ENCODE measurements at places on chromosomes 12 and 14.

GRCh38 chr12:131759176-131759575, 48.3 kb downstream of the SFSWAP start:
- DNase-seq, result no peak

- no peak for DNase-seq
Measured at GRCh38 chr12:32366714-32367113, 32.6 kb upstream of the FGD4 start.

GRCh38 chr12:84641940-84642545, 270.6 kb downstream of the SLC6A15 start:
- no peak for DNase-seq

- DNase-seq, result no peak
Measured at GRCh38 chr14:59277659-59278058, 89.2 kb downstream of the DAAM1 start.

DNA sequence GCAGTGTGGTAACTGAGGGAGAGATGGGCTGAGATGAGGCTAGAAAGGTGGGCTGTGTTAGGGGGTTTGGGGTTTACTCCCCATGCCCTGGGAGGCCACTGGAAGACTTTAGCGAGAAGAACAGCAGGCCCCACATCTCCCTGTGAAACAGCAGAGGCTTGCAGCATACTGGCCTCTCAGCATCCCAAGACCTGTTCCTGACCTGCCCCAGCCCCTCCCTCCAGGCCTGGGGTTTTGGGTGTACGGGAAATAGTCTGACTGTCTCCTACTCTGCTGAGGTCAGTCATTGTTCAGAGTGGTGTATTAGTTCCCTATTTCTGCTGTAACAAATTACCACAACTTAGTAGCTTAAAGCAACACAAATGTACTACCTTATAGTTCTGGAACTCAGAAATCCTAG, 103.5 kb upstream of the HIF1A start:
- no peak for DNase-seq

DNA sequence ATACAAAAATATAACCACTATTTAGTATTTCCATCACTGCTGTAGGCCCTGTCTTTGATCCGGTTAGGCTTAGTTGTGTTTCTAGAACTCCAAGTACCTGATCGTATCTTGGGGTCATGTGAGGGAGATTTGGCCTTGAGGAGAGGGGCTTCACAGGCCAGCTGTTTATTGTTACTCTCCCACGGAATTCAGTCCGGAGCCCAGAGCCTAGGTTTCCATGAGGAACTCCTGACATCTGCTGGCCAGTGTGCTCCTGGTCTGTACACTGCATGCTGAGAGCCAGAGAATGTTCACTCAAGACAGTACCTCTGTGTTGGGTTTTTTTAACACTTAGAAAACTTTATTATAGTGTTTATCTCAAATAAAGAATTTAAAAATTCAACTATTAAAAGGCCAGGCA, 341.0 kb upstream of the TMEM132C start:
- no peak for DNase-seq

DNA sequence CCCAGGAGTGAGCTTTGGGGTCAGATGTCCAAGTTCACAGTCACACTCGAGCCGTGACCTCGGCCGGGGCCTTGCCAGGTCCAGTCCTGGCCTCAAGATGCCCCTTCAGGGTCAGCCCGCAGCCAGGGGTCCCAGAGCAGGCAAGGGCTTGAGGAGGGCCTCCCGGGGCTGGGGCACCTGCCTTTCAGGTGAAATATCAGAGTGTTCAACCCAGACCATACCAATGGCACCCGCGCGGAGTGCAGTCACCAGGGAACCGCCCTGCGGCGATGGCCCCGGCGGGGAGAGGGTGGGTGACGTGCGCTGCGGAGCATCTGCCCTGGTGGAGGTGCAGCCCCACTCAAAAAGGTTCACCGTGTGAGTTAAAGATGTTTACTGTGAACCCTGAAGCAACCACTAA, 16.9 kb downstream of the LRCOL1 start:
- no peak for DNase-seq

- DNase-seq, result no peak
Measured at GRCh38 chr12:74980510-74980909, 229.1 kb downstream of the KCNC2 start.

DNA sequence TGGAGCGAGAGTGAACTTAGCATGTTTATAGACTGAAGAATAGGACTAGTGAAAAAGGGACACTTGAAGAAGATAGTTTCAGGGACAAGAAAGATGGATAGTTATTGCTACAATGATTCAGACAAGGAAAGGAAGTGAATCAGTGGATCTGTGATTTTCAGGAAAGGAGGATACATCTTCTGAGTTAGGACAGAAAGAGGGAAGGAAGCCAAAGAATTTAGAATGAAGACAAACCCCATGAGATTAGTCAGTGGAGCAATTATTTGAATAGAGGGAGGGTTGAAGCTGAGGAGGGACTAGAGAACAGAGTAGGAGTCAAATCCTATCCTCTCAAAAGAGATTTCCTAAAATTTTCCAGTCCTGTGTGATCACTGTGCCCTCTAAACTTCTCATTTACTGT, 282.7 kb downstream of the AKAP6 start:
- no peak for DNase-seq

DNA sequence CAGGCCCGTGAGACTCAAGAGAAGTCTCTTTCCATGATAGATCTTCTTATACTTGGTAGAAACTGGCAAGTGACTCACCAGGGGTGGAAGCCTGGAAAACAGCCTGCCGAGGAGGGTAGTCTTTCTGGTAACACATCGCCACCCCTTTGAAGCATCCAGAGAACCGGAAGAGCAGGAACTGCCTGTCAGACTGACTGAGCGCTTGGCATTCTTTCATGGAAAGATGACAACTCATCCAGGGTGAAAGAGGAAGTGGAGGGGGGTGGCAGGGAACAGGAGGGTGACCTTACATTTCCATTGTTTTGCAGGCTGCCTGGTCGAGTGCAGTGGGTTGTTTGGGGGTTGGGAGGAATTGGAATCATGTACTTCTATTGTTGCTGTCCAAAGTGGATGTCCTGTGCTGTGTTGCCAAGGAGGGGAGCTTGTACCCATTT, 34.5 kb downstream of the PRKCH start:
- no peak for DNase-seq

- no peak for DNase-seq
Measured at GRCh38 chr12:48004053-48004941, at the start of gene COL2A1. TSS of gene COL2A1 (minus strand) at chr12:48004476. CDS start at chr12:48004321, 155 bp downstream.

DNA sequence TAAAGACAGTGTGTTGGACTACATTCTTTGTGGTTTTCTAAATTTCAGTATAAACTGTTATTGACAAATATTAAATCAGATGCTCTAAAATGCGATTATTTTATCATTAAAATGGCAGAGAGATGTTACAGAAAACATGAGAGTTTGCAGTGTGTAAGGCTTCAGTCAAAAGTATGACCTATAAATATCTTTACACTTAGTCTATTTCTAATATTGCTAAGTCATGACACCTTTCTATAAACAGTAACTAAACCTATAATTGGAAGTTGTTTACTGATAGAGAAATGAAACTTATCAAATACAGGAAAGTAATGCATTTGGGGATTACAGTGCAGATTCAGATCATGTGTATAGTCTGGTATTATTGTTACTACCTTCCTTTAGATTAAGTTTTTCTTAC, 68.9 kb upstream of the YARS2 start:
- no peak for DNase-seq

DNA sequence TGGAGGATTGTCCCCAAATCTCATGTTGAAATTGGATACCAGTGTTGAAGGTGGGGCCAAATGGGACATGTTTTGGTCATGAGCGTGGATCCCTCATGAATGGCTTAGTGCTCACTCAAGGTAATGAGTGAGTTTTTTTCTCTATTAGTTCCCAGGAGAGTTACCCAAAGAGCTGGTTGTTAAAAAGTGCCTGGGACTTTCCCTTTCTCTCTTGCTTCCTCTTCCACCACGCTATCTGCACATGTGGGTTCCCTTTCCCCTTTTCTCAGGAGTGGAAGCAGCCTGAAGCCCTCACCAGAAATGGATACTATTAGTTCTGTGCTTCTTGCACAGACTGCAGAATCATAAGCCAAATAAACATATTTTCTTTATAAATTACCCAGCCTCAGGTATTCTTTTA, 465.4 kb downstream of the FSCB start:
- no peak for DNase-seq

- no peak for DNase-seq
Measured at GRCh38 chr14:81169711-81170103, 51.1 kb downstream of the GTF2A1 start.

DNA sequence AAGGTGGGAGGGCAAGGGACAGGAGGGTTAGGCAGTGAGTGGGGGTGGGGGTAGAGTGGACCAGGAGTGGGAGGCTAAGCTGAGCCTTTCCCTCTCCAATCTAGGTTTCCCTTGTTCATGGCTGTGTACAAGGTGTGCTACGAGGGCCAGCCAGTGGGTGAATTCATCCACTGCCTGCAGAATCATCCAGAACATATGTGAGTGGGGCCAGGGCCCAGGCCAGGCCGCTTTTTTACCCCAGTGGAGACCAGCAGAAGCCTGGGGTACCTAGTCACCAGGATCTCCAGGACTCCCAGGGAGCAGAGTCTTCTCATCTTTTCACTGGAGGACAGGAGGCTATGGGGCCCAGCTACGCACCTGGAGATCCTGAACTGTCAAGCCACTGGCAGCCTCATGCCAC, 2.7 kb upstream of the COX14 start:
- no peak for DNase-seq

GRCh38 chr12:14771651-14772137, 31.6 kb downstream of the WBP11 start:
- peak; percentile 66 for DNase-seq

DNA sequence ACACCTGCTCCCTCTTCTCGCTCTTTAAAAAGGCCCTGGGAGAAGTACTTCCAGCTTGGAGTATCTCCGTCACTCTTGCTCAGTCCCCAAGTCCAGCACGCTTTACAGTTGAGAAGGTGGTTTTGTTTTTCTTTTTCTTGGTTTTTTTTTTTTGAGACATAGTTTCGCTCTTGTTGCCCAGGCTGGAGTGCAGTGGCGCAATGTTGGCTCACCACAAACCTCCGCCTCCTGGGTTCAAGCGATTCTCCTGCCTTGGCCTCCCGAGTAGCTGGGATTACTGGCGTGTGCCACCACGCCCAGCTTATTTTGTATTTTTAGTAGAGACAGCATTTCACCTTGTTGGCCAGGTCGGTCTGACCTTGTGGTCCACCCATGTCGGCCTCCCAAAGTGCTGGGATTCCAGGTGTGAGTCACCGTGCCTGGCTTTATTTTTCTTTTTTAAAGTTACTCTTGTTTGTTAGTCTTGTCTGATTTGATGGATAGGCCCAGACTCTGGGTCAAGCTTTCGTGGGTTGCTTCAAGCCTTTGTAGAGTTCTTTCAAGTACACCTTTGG, 1.9 kb downstream of the TDRD9 start:
- DNase-seq, result no peak

- DNase-seq, result no peak
Measured at GRCh38 chr12:27246774-27247173, 2.7 kb downstream of the STK38L start.

DNA sequence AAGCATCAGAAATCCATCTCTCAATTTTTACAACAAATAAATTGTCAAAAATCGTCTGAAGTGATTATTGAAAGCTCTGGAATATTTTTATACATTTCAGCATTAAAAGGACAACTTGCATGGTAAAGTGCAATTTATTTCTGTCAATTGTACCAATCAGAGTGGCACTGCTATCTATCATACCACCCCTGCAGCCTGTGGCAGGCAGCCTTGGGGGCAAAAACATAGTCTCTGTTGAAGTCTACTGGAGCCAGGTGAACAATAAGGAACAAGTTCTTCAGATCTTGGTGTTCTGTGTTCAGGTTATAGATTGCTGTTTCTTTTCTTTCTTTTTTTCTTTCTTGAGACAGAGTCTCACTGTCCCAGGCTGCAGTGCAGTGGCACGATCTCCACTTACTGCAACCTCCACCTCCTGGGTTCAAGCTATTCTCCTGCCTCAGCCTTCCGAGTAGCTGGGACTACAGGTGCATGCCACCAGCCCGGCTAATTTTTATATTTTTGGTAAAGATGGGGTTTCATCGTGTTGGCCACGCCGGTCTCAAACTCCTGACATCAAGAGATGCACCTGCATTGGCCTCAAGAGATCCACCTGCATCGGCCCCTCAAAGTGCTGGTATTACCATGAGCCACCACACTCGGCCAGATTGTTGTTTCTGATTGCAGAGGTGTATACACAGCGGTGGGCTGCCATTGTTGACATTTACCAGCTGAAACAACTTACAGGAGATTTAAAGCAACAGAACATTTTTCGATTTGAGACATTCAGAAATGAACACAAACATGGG, 629.6 kb downstream of the SLC16A7 start:
- DNase-seq, result no peak

GRCh38 chr12:9782547-9783382, 22.1 kb upstream of the CD69 start:
- DNase-seq, result no peak

GRCh38 chr14:52458721-52459085, 93.6 kb downstream of the TXNDC16 start:
- DNase-seq, result no peak

- DNase-seq, result no peak
Measured at GRCh38 chr14:44586910-44587309, 79.8 kb upstream of the FSCB start.

DNA sequence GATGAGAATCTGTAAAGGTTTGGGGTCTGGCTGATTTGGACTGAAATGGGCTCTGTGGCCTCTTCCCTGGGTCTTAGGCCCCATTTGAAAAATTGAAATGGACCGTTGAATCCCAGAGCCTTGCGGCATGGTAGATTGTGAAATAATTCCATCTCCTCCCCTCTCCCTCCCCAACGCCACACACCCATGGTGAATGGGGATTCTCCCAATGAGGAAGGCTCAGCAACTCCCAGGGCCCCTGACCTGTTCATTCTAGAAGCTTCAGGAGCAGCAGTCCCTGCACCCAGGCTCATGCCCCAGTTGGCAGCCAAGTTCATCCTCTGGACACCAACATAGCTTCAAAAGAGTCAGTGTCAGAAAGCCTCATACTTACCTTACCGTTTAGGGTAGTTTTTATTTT, 217.4 kb downstream of the ZFP36L1 start:
- no peak for DNase-seq

GRCh38 chr12:127726671-127727315, 540.2 kb upstream of the TMEM132C start:
- DNase-seq, result no peak

GRCh38 chr12:107310621-107311020, 217.3 kb upstream of the CRY1 start:
- DNase-seq, result no peak

GRCh38 chr12:48882315-48882687, 16.6 kb upstream of the RND1 start:
- no peak for DNase-seq

- no peak for DNase-seq
Measured at GRCh38 chr14:37650356-37651037, 55.1 kb downstream of the TTC6 start.

DNA sequence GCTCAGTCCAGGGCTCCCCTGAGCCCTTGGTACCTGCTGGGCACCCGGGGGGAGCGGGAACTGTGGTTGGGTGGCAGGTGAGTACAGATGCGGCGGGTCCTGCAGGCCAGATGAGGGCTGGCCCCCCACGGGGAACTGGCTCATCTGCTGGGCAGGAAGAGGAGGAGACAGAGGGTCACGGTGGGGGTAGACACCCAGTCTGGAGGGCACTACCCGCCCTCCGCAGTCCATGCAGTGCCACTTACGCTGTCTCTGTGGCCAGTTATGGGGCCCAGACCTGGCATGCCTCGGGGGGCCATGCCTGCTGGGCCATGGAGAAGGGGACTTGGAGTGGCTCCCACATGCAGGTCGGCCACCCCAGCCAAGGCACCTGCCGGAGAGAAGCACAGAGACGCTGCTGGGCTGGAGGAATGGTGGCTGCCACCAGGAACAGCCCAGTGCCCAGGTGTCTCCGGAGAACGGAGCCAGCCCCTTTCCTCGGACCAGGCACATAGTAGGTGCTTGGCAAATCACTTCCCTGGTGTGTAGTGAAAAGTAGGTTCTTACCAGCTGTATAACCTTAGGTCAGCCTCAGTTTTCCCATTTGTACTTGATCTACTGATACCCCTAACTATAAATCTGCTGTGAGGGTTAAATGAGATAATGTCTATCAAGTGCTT, 21.1 kb downstream of the FOXN4 start:
- no peak for DNase-seq
